ENCODE measurements at places on chromosomes 11 and 22. TPM values are rescaled to one million over a fixed set of nuclear protein-coding genes. Genes with fewer than 3 reads are reported as not detected.

DNA sequence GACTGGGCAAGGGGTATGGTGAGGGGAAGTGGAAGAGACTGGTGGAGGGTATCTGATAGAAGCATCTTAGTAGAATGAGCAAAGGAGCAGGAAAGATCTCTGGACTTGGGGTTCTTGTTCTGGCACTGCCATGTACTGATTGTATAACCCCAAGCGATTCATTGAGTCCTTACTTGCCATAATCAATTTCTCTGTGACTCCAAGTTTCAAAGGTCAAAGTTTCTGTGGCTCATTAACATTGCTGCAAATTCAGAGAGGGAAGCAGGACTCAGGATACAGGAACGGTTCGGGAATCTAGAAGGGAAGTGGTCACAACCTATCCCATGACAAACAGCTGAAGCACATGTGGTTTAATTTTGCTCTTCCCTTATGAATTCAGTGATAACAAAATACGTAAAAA is 309 bp downstream of the OR51I2 start:
- no peak for DNase-seq

GRCh38 chr22:45577746-45578523 is 75.3 kb downstream of the FBLN1 start:
- DNase-seq, result peak; percentile 15

DNA sequence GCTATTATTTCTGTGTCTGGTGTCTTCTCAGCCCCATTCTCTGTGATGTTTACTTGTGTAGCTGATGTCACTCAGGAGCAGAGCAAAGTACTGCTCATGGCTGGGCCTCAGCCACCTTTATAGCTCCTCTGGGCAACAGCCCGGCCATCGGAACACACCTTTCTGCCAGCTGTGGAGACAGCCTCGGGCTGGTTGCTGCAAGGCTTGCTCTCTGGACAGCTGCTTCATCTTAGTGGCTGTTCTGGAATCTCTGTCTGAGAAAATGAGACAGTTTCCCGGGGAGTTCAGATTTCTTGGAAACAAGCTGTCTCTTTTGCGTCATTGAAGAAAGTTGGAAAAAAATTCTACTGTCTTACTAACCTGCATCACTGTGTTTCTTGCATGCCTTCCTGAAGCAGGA is 20.0 kb downstream of the THY1 start:
- DNase-seq, result no peak

- no peak for DNase-seq
Measured at GRCh38 chr22:19865141-19865829, 10.6 kb upstream of the GNB1L start.

The OR51V1 gene
- not detected for total RNA-seq

The GGTLC3 gene
- not detected for total RNA-seq
